Bronchial epithelial cell (primary cell): ENCODE measurements at places on chromosomes 1 and 21. TPM values are rescaled to one million over a fixed set of nuclear protein-coding genes. Genes with fewer than 3 reads are reported as not detected.

The GUCA2B gene
- total RNA-seq = not detected in 2 replicates

The APP gene
- total RNA-seq = 745 and 763 TPM in 2 replicates

The ELAVL4 gene
- total RNA-seq = not detected in 2 replicates

The C1orf87 gene
- not detected in 2 replicates for total RNA-seq

The SH2D1B gene
- 0.13 TPM in 1 of 2 replicates, not detected in the other for total RNA-seq

The MRTO4 gene
- total RNA-seq = 26.0 and 55.5 TPM in 2 replicates

The TMEM269 gene
- total RNA-seq = under 0.01 TPM in 2 replicates

The SMCP gene
- not detected in 2 replicates for total RNA-seq

The H6PD gene
- total RNA-seq = 5.5 and 9.9 TPM in 2 replicates

- no peak for DNase-seq
Measured at GRCh38 chr1:190942475-190942874, 464.8 kb upstream of the BRINP3 start.

DNA sequence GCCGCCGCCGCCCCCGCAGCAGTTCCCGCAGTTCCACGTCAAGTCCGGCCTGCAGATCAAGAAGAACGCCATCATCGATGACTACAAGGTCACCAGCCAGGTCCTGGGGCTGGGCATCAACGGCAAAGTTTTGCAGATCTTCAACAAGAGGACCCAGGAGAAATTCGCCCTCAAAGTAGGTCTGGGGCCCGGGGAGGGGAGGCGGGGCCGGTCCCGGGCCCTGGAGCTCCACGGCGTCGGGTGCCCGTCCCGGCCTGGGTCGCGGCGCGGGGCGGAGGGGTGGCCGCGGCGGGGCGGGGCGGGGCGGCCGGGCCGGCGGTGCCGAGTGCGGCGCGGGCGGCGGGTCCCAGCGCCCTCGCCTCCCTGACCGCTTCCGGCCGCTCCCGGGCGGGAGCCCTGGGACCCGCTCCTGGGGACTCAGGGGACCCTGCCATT lies 646 bp downstream of the MAPKAPK2 start:
- DNase-seq = no peak

- peak; percentile 41 for DNase-seq
Measured at GRCh38 chr1:162627662-162628296, 4.5 kb upstream of the DDR2 start.

GRCh38 chr1:48924099-48924498 lies 147.4 kb upstream of the BEND5 start:
- no peak for DNase-seq

DNA sequence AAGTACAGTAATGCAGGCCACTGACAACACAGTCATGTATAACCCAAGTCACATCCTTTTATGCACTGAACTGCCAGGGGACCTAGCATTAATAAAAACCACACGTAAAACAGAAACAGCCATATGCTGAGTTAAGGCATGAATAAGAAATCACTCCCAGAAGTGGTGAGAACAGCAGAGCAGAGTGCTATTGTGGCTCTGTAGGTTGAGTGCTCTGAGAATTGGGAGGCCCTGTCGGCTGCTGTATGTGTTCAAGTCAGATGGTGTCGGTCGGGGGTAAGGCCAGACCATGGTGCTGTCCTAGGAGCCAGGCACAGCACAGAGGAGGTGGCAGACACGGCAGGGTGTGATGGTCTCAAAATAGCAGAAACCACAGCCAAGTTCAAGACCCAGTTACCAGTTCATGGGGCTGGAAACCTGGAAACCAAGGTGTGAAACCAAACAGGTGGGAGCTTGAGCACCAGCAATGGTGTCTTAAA lies 126.6 kb upstream of the COA6 start:
- no peak for DNase-seq

GRCh38 chr21:45632160-45632559 lies 11.4 kb upstream of the PCBP3 start:
- DNase-seq = no peak

- DNase-seq = peak; percentile 58
Measured at GRCh38 chr1:204647114-204647804, 38.3 kb downstream of the LRRN2 start.

DNA sequence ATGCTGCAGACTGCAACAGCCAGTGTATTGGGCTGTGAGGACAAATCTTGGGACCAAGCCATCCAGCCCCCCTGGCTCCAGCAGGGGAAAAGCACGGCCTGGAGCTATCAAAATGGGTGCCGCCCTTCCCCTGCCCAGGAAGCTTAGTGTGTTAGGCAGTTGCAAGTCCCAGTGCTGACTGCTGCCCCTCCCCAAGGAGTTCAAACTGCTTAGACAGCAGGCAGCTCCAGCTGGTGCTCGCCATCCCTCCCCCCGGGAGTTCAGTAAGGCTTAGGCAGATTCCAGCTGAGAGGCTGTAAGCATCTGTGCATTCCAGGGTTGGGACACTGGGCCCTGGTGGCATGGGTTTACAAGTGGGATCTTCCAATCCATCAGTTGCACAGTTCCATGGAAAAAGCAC lies 579.6 kb upstream of the NR5A2 start:
- DNase-seq = no peak

DNA sequence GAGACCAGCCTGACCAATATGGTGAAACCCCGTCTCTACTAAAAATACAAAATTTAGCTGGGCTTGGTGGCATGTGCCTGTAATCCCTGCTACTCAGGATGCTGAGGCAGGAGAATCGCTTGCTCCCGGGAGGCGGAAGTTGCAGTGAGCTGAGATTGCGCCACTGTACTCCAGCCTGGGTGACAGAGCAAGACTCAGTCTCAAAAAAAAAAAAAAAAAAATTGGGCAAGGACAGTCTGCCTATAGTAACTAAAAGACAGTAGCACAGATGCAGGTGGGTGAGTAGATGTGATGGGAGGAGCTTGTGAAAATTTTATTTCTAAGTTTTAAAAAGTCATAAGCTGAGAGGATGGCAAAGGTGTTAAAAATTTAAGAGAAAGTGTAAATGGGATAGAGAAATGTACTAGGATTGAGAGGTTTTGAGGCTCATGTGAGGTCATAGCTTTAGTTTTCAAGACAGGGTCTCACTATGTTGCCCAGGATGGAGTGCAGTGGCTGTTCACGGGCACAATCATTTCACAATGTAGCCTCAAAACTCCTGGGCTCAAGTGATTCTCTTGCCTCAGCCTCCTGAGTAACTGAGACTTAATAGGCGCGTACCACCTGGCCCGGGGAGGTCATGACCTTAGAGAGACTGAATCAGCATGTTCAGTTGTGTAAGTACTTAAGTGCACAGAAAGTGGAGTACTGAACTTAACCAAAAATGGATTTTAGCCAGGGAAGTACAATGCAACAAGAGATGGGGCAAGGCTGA lies 33.7 kb downstream of the PTP4A2 start:
- peak; percentile 15 for DNase-seq

DNA sequence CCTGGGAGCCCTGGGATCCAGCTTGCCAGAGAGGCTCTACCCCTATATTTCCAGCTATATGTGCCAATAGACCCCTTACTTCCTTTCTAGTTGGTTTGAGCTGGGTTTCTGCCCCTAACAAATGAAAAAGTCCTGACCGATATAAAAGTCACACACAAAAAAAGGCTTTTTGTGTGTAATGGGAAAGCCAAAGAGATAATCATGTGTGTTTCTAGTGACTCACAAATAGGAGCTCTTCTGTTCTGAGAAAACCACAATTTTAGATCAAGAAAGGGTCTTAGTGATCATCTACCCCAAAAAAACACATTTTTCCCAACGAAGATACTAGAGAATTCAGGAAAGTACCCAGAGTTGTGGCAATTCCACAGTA lies 23.0 kb upstream of the PLEKHA6 start:
- no peak for DNase-seq

DNA sequence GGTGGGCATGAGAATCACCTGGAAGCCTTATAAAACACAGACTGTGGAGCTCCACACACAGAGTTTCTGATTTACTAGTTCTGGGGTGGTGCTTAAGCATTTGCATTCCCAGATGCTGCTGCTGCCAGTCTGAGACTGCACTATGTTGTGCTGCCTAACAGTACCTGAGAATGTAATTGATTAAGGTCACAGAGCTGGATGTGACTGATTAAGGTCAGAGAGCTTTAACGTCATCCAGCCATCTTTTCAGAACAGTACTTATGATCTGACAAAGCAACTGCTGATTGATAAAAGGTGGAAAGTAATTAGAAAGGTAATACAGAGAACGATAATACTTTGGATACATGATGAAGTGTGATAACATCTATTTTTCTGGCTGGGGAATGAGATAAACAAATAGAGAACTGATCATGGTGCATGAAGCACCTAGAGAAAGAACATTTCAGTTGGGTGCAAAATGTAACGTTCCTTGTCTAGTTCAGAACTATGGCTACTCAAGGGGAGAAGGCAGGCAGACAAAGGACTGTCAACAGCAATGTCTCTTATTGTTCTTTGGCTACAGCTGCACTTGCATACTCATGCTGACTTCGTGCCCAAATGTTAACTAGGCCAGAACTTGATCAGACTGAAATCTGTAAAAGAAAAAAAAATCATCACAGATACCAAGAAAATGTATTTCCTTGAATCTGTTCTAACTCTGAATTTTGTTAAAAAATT lies 3.7 kb upstream of the UCK2 start:
- no peak for DNase-seq

- DNase-seq = no peak
Measured at GRCh38 chr1:20076710-20077461, 6.9 kb downstream of the PLA2G5 start.

DNA sequence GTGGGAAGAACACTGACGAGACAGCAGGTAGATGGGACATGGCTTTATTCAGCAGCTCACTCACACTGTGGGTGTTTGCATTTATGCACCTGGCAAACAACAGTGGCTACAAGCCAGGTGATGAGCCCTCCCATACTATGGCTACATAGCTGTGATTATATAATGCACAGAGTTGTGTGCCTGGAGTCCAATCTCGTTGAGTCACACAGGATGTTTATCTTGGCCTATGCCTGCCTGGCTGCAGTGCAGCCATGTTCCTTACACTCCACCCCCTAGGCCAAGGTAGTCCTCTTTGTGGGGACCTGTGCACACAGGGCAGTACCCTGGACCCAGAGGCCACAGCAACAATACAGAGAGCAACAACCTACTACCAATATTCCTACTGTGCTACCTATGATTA lies 1643.8 kb downstream of the MRPL39 start:
- peak; percentile 10 for DNase-seq

GRCh38 chr1:224521904-224522734 lies 87.5 kb upstream of the WDR26 start:
- DNase-seq = peak; percentile 51

DNA sequence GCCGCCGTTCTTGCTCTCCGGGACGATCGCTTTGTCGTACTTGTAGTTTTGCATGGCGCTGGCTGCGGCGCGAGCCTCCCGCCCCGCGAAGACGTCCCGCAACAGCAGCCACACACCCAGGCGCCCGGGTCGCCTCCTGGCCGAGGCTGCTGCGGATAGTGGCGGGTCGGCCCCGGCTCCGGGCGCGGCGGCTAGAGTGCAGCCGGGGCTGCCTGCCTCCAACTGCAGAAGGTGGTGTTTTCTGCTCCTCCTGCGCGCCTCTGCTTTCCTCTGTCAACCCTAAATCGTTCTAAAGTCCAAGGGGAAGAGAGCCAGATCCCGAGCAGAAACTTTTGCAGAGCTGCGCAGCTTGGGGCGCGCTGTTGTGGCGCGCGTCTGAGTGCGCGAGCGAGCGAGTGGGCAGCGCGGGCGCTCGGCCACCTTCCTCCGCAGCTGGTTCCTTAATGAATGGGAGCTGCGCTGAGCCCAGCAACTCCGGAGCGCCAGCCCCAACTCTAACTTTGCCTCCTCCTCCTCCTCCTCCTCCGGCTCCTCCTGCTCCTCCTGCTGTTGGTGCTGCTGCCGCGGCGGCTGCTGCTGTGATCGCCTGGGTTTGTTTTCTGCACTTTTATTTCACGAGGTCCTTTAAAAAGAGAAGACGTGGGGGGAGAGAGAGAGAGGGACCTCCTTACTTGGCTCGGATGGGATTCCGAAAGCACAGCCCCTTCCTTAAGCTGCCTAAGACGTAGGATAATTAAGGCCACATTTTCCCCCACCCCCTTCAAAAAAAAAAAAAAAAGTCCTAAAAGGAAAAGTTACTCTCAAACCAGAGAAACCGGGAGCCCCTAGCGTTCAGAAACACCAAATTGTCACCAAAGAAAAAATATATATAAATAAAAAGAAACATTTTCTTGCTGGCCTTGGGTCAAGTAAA lies at the start of gene PLPP3:
Gene PLPP3 (minus strand): TSS at position 601 of the 913 bp plus-strand sequence. CDS start 547 bp downstream, at position 54.
- peak; percentile 74 for DNase-seq

GRCh38 chr1:235659186-235659771 lies 9.7 kb upstream of the GNG4 start:
- no peak for DNase-seq
